Sigmoid colon (tissue), 7 donors: ENCODE measurements at places on chromosomes 3 and 15.

DNA sequence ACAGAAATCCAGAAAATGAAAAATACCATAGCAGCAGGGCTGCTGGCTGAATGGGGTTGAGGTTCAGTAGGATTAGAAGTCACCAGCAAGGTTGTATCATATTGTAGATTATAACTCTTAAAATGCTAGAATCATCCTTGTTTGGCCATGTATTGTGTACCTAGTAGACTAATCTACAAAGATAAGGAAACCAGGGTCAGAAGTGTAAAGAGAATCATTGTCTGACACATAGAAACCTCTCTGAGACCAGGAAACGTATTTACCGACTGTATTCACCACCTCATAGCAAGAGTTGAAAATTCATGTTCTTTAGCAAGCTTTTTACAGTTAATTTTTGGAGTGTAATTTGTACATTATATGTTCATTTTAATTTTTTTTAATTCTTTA, 168.8 kb downstream of the ECT2 start:
- DNase-seq = no peak

DNA sequence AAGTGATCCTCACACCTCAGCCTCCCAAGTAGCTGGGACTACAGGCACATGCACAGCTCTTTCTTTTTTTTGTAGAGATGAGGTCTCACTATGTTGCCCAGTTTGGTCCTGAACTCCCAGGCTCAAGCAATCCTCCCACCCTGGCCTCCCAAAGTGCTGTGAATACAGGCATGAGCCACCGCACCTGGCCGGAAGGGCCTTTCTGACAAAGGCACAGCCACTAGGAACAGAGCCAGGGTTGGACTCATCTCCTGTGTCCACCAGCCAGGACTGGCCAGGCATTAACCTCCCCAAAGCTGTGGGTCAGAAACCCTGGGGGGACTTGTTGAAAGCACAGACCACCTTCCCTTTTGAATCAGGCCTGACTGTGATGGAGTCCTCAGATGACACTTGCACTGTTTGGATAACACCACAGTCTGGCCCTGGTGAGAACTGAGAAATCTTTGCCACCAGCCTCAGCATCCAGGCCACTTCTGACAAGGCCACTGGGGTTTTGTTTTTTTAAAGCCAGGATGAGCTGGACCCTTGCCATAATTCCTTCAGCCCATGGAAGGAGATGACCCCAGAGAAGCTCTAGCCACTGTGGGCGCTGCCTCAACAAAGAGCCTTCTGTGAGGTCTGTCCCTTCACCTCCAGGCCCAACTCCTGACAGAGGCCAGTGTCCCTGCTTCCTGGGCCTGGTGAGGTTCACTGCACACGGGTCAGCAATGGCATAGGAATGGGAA, 4.8 kb downstream of the TKT start:
- no peak for DNase-seq

DNA sequence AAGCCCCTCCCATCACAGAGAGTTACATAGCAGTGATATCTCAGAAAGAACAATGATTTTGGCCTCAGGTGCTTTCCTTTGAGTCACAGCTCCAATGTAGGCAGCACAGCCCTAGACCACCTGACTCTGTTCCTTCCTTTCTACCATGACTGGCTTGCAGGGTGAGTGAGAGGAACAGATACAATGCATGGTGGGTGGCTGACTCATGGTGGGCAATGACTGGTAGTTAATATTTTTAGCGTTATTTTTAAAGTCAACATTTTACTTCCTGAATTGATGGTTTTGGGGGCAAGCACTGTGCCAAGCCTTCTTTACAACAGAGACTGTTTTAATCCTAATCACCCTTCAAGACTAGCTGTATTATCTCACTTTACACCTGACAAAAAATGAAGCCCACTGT, 32.8 kb upstream of the ST3GAL6 start:
- DNase-seq = no peak

DNA sequence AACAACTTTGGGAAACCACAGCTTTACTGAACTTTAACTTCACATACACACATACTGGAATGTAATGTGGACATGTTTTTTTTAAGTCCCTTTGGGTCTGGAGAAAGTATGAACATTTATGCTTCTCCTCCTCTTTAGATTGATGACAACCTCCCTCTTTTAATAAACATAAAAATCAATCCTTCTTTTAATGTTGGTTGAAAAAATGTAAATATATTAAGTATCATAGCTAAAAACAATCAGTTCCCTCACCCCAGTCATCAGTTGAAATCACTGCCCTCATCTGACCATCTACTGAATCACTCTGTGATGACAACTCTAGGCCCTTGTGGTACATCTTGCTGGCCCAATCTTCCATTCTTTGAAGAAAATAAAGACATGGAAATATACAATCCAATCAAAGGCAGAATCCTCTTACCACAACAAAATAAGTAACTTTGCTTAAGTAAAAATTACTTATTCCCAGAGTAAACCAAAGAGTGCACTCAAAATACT, 6.4 kb downstream of the AAGAB start:
- DNase-seq = no peak

- no peak for DNase-seq
These were observed 11.0 kb downstream of the SHOX2 start for GRCh38 chr3:158095111-158095813.

- peak; percentile 88 for DNase-seq
These were observed 582 bp upstream of the SLCO3A1 start for GRCh38 chr15:91852741-91853510.

DNA sequence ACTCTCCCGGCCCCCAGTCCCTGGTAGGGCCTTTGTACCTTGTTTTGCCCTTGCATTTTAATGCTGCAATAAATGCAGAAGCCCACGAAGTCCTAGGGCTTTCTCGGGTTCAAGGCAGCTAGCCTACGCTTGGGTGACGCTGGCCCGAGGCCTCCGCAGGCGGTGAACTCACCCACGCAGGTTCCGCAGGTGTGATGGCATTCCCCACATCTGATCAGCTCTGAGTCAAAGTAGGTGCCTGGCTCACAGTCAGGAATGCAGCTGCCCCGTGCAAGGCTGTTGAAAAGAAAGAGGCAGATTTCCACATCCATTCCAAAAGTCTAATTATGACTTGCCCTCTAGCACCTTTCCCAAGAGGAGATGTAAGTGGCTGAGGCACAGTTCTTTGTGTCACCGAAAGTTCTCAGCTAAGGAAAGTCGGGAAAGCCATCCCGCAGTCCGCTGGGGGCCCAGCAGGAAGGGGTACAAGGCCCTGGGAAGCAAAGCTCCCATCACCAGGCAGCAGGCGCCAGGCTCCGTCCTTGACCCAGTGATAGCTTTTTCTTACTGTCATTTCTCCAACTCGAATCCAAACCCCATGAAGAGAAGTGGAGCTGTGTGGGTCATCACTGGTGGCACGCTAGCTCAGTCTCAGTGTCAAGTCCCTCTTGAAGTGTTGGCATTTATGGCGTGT, 23.2 kb upstream of the SNRPA1 start:
- DNase-seq = no peak

DNA sequence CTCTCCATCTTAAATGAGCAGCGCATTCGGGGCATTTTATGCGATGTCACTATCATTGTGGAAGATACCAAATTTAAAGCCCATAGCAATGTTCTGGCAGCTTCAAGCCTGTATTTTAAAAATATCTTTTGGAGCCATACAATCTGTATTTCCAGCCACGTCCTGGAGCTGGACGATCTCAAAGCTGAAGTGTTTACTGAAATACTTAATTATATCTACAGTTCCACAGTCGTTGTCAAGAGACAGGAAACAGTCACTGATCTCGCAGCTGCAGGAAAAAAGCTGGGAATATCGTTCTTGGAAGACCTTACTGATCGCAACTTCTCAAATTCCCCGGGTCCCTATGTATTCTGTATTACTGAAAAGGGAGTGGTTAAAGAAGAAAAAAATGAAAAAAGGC, 44.4 kb upstream of the RASA2 start:
- no peak for DNase-seq

- DNase-seq = no peak
These were observed 59.6 kb downstream of the MAGI1 start for GRCh38 chr3:65979162-65979561.

GRCh38 chr15:22936577-22937472, 43.3 kb downstream of the CYFIP1 start:
- no peak for DNase-seq

- DNase-seq = peak; percentile 96
These were observed 41.5 kb downstream of the CP start for GRCh38 chr3:149180057-149180573.

GRCh38 chr3:167450195-167450594, 23.6 kb downstream of the SERPINI2 start:
- DNase-seq = no peak

DNA sequence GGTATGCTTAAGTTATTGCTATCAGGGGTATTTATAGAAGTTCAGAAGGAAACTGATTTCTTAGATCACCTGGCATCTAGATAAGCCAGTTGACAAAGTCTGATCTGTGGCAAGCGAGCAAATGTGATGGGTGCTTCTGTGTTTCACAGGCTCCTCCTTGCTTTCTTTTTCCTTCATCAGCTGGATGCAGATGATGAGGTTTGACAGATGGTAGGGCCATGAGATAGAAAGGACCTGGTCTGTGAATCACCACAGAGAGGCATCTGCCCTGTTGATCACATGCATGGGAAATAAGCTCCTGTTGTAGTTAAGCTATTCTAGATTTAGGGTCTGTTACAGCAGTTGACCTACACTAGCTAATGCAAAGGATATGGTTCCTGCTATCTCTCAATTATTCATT, 372.0 kb downstream of the NEK10 start:
- DNase-seq = no peak

DNA sequence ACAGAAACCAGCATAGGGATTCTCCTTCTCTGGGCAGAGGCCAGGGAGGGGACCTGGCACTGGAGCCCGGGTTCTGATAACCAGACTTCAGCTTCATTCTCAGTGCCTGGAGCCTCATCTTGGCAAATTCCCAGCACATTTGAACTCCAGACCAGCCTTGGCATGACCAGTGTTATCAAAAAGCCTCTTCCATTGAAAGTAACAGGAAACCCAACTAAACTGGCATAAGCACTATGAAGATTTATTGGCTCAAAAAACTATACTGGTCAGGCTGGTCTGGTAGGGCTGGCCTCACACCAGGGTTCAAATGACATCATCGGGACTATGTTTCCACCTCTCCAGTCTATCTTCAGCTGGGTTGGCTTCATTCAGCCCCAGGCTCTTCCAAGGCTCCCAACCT, 48.1 kb upstream of the THUMPD3 start:
- DNase-seq = no peak

- DNase-seq = no peak
These were observed 129.4 kb upstream of the SNTN start for GRCh38 chr3:63523100-63523499.

DNA sequence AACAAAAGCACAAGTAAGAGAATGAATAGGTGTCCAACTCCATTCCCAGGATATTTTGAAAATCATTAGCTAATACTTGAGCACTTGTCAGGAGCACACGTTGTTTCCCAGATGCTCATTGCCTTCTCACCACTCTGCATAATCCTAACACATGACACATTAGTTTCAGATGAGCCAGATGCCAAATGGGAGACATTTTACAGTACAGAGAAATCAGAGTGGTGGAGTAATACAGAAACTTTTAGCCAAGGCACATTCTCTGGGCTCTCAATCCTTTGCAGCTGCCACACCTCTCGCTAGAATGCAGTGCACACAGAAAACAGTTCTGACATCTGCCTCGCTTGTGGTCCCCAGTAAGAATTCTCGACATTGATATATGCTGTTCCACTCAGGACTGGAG, 76.6 kb downstream of the P3H2 start:
- DNase-seq = no peak

DNA sequence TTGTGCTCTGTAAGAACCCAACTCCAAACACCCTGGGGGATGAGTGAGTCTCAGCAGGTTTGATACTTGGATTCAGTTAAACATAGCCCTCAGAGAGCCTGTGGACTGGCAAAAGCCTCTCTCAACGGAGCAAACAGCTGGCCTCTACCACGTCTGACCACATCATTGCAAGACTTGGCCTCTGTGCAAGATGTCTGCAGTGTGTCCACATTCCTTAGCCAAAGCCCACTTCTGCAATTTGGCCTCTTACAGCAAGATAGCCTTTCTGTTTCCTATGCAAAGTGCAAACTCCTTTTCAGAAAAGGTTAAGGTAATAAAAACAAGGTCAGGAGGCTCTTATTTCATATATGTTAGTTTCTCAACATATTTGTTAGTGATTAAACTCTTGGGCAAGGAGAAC, 27.9 kb downstream of the FBN1 start:
- peak; percentile 84 for DNase-seq
